ENCODE measurements at places on chromosomes 5 and 9.

DNA sequence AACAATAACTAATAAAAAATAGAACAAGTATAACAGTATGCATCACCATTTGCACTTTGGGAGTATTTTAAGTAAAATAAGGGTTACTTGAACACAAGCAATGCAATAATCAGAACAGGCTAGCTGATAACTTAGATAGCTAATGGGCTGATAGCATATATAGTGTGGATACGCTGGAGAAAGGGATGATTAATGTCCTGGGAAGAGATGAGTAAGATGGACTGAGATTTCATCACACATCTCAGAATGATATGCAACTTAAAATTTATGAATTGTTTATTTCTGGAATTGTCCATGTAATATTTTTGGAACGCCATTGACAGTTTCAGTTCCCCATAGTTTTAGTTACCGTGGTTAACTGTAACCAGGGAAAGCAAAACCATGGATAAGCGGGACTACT, 173.6 kb downstream of the ISL1 start:
- DNase-seq: no peak

- DNase-seq: no peak
Measured at GRCh38 chr5:154648706-154649105, 106.5 kb upstream of the LARP1 start.

DNA sequence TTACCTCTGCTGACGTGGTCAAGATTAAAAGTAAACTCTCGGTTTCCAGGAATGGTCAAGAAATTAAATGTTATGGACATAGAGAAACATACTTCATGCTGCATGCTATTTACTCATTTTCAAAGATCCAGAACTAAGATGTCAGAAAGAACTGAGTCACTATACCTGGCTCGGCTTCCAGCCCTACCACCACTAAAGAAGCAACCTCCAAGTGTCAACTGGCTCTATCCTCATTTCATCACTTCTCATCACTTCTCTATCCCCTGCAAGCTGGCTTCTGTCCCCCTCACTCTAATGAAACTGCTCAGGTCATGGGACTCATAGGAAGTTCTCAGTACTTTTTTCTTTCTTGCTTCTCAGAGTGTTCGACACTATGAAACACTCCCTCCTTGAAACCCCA, 116.2 kb downstream of the CDK5RAP2 start:
- no peak for DNase-seq

DNA sequence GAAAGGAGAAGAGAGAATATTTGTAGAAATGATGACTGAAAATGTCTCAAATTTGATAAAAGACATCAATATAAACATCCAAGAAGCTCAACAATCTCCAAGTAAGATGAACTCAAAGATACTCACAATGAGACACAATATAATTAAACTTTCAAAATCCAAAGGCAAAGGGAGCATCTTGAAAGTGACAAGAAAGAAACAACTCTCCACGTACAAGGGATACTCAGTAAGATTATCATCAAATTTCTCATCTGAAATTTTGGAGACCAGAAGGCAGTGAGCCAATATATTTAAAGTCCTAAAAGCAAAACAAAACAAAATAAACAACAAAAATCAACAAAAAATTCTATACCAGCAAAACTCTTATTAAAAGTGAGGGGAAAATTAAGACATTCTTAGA, 428.7 kb downstream of the NFIB start:
- DNase-seq: no peak

DNA sequence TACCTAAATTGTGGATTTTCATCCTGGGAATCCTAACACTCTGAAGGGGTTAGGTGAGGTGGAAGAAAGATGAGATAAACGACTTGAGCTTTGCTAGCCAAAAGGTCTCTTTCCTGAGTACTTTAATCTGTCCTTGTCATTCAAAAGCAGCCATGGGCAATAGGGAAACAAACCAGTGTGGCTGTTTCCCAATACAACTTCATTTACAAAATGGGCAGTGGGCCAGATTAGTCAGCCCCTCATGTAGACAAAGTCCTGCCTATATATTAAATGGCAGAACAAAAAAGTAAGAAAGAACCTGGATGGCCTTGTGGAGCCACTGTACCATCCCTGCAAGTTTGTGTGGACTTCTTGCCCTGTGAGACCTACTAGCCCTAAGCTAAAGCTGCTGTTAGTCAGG, 51.0 kb upstream of the NFIL3 start:
- DNase-seq: no peak

DNA sequence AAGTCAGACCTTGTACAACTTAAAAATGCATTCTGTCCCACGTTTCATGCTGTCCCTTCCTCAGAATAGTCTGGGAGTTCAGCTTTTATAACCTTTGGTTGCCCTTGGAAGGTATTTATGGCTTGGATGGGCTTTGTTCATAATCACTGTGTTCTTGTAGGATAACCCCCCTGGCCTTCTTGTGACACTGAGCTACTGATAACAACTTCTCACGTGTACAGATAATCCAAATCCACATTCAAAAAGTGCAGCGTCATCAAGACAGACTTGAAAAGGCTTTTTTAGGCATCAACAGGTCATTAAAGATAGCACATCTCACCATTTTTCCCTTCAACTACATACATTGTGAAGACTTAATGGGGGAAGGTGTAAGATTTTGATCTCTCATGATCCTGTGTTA, 42.0 kb downstream of the SLC1A3 start:
- no peak for DNase-seq

GRCh38 chr9:102740578-102740977, 254.6 kb upstream of the CYLC2 start:
- no peak for DNase-seq

- DNase-seq: no peak
Measured at GRCh38 chr9:110880189-110880588, 158.1 kb downstream of the LPAR1 start.

GRCh38 chr5:9789777-9790176, 159.6 kb upstream of the TAS2R1 start:
- DNase-seq: no peak

GRCh38 chr5:164748861-164749260, 1243.4 kb downstream of the MAT2B start:
- no peak for DNase-seq

DNA sequence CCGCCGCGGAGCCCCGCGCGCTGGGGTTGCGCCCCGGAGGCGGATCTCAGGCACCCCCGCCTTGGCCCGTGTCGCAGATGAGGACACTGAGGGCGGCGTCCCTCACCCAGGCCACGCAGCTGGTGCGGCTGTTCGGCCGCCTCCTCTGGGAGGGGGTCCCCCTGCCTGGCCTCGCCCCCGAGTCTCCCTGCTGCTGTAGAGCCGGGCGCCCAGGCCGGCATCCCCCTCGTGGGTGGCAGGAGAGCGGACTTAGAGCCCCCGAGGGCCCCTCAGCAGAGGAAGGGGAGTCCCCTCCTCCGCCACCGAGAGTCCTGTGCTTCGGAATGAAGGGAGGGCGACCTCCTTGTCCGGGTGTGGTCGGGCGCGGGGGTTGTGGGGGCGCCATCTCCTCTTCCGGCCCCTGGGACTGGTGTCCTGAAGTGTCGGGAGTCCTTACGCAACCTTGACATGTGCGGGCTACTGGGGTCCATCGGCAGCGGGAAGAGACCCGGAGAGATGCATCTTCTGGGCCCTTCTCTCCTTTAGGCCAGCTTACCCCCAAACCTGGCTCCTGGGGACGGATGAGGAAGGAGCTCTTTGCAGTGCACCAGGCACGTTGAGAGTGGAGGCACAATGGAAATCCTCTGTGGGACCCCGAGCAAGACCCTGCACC, 11.7 kb upstream of the EXOSC2 start:
- no peak for DNase-seq

DNA sequence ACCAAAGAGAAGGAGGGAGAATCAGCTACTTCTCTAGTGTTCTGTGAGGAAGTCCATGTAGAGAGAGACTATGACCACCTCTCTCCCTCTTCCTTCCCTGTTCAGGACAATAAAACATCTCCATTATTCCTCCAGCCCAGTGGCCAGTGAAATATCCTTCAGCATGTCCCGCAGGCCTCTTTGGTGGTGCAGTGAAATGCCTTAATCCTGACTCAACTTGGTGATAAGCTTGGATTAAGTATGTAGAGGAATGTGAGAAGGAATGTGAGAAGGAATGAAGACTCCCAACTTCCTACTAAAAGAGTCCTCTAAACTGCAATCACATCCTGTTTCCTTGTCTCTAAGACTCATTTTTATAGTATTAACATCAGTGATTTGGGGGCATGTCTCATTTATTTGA, 167.3 kb downstream of the TRPM3 start:
- no peak for DNase-seq

DNA sequence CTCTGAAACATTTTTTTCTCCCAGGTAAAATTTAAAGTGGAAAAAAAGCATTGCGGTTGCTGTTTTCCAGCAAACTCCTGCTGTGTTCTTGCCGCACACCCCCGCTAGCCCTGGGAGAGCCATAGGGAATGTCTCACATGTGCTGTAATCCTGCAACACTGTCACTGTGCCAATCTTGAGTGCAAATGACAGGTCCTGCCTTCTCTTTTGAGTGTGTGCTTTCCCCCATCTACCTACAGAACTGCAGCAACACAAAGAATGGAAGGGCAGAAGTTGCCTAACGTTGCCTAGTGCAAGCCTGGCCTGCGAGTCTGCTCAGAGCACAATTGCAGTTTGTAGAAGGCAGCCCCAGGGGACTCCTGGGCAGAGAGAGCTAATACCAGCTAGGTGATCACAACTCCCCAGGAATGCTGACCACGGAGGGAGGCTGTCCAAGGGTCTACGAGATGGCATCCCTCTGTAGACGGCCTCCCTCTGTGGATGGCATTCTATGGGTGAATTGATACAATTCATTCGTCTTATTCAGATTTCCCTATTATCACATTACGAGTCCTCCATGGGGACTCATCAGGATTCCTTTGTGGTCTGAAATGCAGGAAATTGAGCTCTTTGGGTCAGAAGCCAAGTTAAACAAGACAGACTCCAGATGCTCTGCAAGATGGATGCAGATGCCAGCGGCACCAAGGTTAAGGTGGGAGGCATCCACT, 172.6 kb upstream of the S1PR3 start:
- DNase-seq: no peak

DNA sequence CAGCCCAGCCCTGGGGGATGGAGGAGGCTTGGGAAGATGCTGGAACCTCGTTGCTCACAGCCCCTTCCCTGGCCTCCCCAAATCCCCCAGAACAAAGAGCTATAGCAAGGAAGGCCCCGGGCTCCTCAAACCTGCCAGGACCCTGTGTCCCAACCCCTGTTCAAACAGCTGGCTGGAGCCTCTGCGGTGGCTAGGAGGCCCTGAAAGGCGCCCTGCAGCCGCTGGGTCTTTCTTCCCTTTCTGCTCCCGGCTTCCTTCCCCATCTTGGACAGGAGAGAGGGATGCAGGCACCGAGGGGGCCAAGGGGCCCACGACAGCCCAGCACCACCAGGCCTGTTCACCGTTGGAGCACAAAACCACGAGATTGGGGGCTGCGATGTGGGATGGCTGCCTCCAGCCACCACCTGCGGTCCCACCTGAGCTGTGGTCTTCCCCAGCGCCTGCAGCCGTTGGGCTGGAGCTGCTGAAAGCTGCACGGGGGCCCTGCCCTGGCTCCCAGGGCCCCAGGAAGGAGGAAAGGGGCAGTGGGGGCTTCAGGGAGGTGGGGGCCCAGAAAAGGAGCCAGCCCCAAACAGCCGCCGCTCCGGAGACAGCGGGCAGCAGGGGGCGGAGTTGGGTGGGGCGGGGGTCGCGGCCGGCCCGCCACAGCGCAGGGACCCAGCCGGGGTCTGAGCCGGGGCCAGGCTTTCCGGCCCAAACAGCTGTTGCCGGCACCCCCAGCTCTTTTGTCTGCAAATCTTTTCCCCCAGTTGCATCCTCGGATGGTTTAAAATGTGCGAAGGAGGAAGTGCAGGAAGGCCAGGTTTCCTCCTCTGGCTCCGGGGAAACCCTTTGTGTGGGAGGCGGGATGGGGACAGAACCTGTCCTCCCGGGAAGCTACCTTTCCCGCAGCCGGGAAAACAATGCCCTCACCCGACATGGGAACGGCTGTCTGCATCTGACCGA, 16.1 kb downstream of the NOTCH1 start:
- no peak for DNase-seq

DNA sequence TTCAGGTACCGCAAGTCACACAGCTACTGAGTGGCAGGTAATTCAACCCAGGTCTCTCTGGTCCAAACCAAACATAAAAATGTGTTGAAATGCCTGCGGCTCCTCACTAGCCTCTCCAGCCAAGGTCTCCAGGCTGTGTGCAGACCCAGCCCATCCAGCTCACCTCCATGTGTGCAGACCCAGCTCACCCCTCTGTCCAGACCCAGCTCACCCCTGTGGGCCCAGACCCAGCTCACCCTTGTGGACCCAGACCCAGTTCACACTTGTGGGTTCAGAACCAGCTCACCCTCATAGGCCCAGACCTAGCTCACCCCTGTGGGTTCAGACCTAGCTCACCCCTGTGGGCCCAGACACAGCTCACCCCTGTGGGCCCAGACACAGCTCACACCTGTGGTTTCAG, 188.0 kb upstream of the ADCY2 start:
- DNase-seq: no peak

All from NCI-H1436 (cell line).